ENCODE measurements at places on chromosomes 12 and 14. TPM values are rescaled to one million over a fixed set of nuclear protein-coding genes. Genes with fewer than 3 reads are reported as not detected.
A peak's percentile ranks its signal among the peaks of the same experiment; 100 is the strongest.

- DNase-seq, result peak; percentile 36
Observed at GRCh38 chr14:35046751-35047536, 872 bp downstream of the FAM177A1 start.

TPPP2 gene
- not detected for total RNA-seq

DNA sequence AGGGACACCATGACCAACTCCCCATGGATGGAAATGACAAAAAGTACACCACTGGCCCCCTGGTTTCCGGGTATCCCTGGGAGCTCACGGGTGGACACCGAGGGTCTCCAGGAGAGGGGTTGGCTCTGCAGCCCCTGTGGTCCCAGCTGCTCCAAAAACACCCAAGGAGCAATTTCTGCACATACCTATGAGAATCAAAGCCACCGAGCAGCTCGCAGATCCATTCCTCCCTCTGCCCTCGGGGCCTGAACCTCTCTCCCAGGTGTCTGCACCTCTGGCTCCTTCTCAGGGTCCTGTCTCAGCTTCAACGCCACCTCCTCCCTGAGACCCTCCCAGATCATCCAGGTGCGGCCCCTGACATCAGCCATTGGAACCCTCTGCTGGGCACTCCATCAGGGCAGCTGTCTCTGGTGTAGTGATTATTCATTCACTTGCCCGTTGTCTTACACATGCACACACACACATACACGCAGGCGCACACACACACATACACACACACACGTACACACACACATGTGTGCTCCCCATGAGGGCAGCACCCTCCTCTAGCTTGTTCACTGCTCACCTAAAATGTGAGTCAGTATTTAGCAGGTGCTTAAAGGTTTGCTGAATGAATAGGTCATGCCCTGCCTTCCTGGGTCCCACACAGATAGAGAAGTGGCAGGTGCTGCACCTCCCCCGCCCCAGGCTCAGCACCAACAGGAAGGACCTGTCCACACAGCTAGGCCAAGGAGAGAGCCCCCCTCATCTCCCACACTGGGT, 5.9 kb downstream of the RIMBP2 start:
- DNase-seq, result no peak

SMIM41 gene
- total RNA-seq, result not detected

DNA sequence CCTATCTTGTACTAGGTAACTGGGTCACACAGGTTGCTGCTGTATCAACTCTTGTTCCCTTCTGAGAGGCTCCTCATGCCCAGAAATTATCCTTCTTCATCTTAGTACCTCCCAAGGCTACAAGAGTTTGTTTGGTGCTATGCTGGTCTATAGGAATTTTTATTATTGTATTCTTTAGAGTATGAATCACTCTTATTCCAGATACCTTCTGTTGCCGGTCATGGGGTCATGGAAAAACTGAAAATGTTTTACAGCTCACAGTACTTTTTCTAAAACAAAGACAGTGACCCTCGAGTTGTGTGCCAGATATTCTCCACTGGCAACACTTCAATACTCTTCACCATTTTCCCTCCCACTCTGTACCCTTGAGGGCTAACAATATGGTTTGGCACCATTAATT, 1598.0 kb upstream of the TMEM132C start:
- no peak for DNase-seq

DNA sequence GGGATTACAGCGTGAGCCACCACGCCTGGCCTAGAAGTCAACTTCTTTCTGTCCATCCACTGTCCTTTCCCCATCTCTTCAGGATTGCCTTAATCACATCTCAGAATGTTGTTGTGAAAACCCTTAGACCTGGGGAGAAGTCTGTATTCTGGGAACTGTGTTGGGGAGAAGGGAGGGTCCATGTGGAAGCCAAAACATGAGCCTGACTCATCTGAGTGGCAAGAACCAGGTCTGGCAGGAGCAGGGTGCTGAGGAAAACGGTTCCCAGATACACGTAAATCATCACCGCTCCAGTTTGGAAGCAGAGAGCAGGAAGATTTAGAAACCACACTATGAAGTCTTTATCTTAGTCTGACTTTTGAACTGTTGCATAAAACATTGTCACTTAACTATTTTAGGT, 245.6 kb upstream of the RGS6 start:
- no peak for DNase-seq

DNA sequence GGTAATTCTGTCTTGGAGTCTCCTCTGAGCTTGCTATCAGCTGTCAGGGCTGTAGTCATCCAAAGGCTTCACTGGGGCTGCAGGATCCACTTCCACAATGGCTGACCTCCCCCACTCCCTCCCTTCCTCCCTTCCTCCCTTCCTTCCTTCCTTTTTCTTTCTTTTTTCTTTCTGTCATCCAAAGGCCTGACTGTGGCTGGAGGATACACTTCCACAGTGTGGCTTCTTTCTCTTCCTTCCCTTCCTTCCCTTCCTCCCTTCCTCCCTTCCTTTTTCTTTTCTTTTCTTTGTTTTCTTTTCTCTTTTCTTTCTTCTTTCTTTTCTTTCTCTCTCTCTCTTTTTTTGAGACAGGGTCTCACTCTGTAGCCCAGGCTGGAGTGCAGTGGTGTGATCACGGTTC, 30.6 kb downstream of the ARF6 start:
- DNase-seq, result no peak

- DNase-seq, result no peak
Observed at GRCh38 chr14:70830998-70831781, 21.9 kb upstream of the MAP3K9 start.

RDH12 gene
- total RNA-seq, result not detected

- no peak for DNase-seq
Observed at GRCh38 chr12:107984973-107985372, 144.1 kb upstream of the WSCD2 start.

- DNase-seq, result no peak
Observed at GRCh38 chr14:99633141-99633540, 11.8 kb upstream of the HHIPL1 start.

DNA sequence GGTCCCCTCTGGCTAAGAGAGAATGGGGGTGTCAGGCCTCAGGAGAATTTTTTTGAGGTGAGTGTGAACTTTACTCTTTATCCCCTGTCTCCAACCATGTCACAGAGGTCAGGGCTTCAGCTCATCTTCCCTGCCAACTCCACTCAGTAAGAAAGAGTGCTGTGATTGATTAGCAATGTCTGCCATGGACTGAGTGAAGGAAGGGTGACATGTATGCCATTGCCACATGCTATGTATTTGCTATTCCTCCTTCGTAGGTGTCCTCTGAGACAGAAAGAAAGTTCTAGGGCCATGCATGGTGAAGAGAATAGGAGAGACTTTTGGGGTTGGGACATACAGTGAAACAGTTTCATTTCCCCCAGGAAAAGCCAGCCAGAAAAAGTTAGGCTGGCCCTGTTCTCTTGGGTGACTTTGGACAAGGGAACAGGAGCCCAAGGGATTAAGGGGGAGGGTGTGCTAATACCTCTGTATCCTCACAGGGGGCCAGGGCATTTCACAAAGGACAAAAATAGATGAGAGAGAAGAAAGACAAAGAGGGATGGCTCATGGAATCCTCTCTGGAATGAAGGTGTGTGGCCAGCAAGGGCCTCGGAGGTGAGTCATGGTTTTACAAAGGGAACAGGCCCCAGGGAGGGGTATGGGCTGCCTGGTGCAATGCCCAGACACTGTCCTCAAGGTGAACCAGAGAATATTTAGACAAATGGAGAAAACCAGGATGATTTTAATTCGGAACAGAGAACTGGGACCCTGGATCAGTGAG, 13.9 kb upstream of the MYL2 start:
- peak; percentile 78 for DNase-seq

GRCh38 chr14:38255408-38255672, 553 bp downstream of the CLEC14A start:
- no peak for DNase-seq

GRCh38 chr12:60501124-60501729, 905.4 kb downstream of the SLC16A7 start:
- no peak for DNase-seq

GRCh38 chr12:27463511-27464219, 17.1 kb downstream of the SMCO2 start:
- DNase-seq, result no peak

GRCh38 chr14:78316786-78317185, 146.6 kb downstream of the NRXN3 start:
- DNase-seq, result no peak

DNA sequence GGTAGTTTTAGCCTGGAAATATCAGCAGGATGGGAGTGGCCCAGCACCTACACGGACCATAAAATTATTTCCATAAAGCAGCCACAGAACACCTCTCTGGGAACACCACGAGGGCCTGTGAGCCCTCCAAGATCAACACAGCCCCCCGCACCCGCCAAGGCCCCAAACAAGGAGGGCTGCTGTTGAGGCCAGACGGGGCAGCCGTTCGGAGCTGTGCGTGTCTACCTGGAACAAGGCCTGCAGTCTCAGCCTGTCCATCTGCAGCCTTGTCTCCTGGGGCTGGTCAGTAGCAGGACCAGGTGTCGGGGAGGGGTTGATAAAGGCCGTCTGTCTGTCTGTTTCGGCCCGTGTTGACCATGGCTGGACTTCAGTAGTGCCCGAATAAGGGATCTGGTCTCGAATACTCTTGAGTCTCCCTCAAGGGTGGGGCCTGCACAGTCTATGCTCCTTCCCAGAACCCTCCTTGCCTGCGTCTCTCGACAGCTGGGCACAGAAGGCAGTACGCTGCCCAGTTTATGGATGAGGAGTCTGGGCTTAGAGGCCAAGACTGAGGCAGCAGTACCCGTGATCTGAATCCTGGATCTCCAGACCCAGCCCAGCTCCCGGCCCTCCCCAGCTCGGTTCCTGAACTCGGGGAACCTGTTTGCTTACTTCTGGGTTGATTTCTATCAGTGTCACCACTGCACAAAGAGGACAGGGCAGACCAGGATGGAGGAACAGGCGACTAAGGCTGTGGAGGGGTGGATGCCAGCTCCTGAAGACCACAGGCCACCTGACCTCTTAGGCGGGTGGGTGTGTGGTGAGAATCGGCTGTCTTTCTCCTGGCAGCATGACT, 23.1 kb upstream of the DLK1 start:
- no peak for DNase-seq

GRCh38 chr12:89351489-89352241, 636 bp downstream of the DUSP6 start:
- peak; percentile 25 for DNase-seq

PTPRB gene
- total RNA-seq, result 1.9 TPM

DNA sequence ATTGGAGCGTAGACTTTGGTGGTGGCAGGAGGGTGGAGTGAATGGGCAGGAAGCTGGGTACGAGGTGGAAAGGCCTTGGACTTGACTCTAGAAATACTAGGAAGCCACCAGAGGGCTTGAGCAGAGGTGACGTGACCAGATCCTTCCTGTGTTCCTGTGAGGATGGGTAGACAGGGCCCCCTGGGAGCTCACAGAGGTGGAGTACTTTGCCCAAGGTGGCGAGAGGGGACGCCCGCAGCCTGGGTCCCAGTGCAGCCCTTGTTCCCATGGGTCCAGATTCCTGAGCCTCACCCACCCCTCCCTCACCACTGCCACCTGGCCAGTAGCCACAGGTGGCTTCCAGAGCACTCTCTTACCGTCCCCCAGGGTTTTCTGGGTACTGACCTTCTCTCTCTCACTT, 89.8 kb downstream of the KIF26A start:
- no peak for DNase-seq

DNA sequence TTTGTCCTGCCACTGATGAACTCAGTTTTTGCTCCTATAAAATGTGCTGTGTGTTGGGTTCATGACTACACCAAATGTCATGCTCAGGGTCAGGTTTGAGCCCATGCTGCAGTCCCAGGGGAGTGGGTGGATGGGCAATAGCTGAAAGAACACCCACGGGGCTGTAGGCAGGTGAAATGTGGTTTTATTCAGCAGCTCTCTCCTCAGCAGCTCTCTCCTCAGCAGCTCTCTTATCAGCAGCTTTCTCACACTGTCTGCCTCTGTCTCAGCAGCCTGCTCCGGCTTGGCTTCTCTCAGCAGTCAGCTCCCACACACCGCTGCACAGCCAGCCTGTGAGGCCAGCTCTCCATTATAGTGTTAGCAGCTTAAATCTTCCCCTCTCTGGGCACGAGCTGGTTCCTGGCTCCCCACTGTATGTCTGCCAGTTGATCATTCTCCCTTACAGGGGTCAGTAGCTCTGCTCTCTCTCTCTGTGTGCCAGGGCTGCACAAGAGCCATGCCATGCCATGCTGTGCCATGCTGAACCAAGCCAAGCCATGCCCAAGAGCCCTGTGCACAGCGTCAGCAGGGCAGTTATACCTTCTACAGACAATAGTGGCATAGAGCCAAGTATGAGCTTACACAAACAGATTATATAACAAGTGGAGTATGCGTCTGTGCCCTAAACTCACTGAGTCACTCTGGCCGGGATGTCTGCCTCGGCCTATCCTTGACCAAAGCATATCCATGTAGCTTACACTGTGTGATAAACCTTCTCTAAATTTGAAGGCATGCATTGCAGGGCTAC, 303.3 kb upstream of the TMPO start:
- no peak for DNase-seq

GRCh38 chr14:101066826-101067510, 163.4 kb upstream of the RTL1 start:
- no peak for DNase-seq

DNA sequence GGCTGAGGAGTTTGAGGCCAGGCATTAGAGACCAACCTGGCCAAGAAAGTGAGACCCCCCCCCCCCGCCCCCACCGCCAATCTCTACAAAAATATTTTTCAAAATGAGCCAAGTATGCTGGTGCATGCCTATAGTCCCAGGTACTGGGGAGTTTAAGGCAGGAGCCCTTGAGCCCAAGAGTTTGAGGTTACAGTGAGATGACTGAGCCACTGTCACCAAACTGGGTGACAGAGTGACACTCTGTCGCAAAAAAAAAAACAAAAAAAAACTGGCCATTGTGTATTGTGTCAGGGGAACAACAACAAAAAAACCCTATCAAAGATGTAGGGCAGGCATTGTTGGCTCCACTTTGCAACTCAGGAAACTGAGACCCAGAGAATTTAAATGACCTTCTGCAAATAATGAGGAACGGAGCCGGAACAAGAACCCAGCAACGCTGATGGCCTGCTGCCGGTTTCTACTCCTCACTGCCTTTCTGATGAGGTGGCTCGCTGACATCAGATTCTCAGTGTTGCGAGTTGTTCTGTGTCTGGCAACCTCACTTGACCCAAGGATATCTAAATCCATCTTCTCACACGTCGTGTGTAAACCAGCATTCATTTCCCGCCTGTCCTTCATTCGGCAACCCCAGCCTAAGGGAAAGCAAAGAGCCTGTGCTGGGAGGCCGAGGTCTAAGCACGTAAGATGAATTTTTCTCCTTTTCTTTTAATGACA, 195.2 kb upstream of the CRY1 start:
- DNase-seq, result no peak

DNA sequence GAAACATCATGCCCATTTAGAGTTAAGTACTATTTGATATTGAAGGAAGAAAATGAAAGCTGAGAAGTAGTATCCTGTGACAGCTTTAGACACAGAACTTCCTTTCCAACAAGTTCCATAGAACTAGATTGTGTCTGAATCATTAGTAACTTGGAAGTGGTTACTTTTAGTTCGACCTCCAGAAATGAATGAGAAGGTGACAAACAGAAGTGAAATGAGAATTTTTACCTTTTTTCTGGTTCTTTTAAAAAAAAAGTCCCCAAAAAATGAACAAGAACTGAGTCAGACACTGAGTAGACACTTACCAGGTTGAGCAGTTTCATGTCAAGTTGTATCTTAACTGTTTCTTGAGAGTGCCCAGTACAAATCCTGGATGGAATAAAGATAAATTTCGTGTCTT, 3.0 kb downstream of the ATP6V0A2 start:
- no peak for DNase-seq

- no peak for DNase-seq
Observed at GRCh38 chr14:104262515-104263514, 124.4 kb downstream of the KIF26A start.

- DNase-seq, result no peak
Observed at GRCh38 chr12:116431677-116432300, 127.4 kb upstream of the MAP1LC3B2 start.

Data from PC-9 (cell line).